ENCODE measurements at places on chromosomes 2 and 18.

- no peak for ATAC-seq
These were observed 53.4 kb downstream of the KLF7 start for GRCh38 chr2:207112383-207112782.

GRCh38 chr2:185502351-185502750 lies 236.3 kb upstream of the FSIP2 start:
- ATAC-seq, result no peak

DNA sequence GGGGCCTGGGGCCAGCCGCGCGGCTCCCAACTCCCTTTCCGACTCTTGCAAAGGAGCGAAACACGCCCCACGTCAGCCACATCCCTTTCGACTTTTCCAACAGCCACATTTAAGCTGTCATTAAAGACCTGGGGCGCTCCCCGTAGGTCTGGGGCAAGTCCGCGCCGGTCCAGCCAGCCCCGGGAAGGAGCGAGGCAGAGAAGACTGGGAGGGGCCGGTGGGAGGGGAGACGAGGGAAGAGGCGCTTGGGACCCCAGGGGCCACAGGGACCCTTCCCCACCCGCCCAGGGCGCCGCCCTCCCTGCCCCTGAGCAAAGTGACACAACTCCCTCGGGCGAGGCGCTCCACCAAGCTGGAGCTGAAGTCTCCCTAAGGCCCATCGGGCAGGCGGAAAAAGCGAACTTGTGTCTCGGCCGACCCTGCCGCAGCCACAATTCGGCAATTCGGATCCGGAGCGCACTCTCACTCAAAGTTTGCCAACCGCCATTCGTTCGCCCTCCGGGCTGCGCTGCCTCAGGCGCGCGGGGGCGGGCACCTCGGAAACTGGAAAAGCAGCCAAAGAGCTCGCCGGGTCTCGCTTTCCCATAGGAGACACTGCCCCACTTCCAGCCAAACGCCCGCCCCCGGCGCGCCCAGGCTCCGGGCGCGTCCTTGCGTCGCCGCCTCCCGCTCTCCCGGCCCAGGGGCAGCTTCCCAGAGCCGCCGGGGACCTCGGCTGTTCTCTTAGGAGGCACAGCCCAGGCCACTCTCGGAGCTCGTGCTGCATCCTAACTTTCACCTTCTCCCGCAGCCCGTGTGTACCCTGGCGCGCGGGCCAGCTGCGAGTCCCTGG lies 1.1 kb upstream of the KCTD1 start:
- ATAC-seq, result peak; percentile 80

- ATAC-seq, result no peak
These were observed 336.8 kb downstream of the RBM43 start for GRCh38 chr2:150924878-150925277.

DNA sequence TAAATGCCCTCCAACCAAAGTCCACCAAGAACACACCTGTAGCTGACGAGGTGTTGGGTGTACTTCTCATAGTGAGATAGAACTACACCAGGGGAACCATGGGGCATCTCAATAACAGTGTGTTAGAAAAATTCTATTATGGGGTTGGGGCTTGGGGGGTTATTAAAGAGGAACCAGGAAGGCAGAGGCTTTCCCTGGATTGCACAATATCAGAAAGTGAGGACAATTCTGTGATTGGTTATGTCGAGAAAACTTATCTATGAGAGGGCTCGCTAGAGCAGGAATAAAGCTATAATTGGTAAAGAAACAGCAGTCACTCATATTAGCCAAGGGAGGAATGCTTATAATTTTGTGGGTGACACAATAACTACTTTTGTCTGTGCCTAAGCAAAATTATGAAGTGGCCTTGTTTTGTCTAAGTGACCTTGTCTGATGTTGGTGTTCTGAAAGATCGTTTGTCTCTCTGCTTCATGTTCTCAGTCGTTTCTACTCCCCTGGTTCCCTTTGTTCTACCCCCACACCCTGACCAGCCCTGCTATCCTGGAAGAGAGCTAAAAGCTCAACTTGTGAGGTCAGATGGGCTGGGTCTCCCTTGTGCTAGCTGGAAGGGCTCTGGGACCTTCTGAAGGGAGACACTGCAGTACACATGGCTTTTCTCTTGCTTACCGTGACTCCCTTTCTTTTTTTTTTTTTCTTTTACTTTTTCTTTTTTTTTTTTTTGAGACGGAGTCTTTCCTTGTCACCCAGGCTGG lies 21.6 kb upstream of the INO80C start:
- ATAC-seq, result no peak

DNA sequence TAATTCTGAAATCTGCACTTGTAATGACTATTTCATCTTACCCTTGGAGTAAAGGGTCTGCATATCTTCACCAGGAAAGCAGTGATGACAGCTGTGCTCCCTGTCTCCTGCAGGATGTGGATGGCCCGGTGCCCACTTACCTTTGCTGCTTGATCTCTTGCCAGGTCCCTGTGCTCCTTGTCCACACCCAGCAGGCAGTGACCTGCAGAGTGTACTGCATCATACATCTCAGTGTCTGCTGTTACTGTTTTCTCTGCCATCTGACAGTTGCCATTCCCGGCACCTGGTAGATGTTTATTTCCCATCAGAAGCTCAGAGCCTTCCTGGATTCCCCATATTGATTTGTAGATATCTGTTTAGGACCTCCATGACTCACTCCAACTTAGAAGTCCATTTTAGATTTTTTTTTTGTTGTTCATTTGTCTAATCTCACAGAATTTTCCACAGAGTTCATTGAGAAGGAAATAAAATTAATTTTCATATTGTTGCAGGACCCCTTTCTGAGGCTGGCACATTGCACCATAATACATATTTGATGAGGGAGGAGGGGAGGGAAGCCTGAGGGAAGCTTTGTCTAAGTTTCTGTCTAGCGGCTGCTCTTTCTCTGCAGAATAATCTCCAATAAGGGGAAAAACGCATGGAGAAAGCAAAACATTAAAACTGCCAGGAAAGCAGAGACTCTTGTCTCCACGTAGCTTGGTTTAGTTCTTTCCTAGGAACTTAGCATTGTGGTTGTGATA lies 697.5 kb upstream of the RAB6C start:
- ATAC-seq, result no peak

- ATAC-seq, result peak; percentile 89
These were observed 129.8 kb upstream of the RAB6C start for GRCh38 chr2:129849559-129850160.

GRCh38 chr2:96340493-96341414 lies 5.2 kb downstream of the NCAPH start:
- ATAC-seq, result no peak

DNA sequence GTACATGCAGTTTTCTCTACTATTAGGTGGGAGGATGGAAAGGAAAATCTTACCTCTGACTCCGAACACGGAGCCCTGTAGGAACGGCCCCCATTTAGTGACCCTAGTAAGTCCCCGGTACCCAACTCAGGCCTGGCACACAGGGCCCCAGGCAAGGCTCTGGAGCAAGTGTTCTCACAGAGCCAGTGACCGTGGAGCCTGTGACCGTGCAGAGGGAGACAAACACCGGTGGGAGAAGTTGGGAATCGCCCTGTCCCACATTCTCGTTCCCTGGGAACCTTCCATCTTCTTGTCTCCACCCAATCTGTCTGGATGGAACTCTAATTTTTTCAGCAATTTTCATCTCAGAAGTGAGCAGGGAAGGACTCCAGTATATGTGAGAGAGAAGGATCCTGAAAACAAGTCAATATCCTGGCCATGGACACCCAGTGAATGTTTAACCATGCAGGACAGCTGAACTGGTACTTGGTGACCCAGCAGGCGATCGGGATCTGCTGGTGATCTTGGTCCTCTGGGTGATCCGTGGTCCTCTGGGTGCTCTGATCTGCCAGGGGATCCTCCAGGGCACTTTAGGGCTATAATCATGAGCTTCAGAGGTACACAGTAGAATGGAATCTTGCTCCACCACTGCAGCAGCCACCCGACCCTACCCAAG lies 348.6 kb upstream of the ID2 start:
- ATAC-seq, result no peak

- peak; percentile 77 for ATAC-seq
These were observed 10.3 kb upstream of the NT5C1B start for GRCh38 chr2:18599509-18600254.

DNA sequence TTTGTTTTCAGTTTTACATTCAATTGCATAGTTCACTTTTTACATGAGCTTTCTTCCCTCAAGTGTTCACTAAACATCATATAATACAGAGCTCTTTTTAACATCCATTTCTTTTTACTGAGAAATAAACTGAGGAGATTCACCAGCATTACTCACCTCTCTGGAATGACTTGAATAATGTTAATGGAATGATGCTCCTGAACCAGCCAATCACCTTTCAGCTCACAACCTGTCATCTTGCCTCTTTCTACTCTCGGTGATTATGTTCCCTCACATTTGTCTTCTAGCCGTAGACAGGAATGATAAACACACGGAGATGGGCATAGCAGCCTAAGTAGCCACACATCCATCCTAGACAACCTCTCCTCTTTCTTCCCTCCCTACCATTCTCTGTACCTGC lies 301.7 kb downstream of the PAX3 start:
- peak; percentile 80 for ATAC-seq

DNA sequence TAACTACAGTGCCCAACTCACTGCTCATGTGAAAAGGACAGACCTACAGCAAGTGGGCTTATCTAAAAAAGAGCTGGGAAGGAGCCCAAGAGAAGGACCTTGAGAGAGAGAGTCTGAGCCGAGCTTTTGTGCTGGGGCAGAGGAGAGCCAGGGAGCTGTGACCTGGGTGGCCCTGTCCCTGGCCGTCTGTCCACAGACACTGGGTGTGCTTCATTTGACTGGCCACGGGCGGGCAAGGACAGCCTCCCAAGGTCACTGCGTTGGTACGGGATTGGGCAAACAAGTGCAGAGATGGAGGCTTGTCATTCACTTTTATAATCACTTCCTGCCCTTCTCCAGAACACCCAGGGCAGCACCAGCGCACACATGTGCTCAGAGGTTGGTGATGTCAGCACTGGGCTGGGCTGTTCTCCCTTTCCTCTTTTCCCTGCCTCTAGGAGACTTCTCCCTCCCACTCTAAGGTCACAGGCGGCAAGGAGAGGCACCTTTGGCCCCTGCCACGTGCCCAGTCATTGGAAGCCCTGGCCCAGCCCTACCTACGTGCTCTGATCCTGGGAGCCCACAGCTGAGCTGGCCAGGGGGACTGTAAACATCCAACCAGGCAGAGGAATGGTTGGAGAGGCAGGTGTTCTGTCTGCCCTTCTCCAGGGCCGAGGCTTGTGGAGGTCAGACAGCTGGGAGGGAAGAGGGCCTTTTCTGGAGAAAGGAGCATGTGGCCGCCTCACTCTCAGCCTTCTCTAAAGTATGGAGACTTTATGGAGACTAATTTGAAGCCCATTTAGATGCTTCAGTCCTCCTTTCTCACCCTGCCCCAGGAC lies 6.4 kb upstream of the PSD4 start:
- ATAC-seq, result no peak

GRCh38 chr2:20972110-20972509 lies 71.8 kb downstream of the APOB start:
- no peak for ATAC-seq

DNA sequence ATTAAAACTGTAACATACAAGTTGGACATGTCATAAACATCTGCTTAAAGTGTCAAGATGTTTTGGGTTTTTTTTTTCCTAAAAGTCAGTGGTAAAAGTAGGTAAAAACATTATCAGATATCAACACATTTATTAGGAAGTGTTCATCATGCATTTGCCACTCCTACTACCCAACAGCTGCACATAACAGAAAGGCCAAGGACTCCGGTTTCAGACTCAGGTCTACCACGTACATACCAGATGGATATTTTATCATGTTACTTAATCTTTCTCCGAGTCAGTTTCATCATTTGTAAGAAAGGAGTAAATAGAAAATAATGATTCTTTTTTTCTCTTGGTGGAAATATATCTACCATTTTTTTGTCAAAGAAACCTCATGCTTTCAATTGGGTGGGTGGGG lies 192.3 kb downstream of the UBE2E3 start:
- no peak for ATAC-seq

GRCh38 chr2:236588932-236589592 lies 19.4 kb downstream of the ACKR3 start:
- no peak for ATAC-seq

DNA sequence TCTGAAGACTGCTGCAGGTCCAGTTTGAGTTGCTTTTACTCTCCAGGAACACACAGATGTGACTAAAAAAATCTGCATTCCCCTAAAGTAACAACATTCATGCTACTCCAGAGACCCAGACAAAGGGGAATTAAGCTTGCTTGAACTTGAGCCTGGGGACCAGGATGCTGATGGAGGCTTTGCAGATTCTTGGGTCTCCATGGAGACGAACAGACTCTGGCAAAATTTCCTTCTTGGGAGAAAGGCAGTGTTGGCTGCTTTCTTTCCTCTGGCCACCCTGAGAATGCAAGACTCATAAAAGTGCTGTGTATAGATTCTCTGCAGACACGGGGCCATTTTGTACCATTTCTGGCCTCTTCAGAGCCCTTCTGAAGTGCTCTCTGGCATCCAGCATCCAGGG lies 112.0 kb downstream of the ACTR3 start:
- no peak for ATAC-seq

DNA sequence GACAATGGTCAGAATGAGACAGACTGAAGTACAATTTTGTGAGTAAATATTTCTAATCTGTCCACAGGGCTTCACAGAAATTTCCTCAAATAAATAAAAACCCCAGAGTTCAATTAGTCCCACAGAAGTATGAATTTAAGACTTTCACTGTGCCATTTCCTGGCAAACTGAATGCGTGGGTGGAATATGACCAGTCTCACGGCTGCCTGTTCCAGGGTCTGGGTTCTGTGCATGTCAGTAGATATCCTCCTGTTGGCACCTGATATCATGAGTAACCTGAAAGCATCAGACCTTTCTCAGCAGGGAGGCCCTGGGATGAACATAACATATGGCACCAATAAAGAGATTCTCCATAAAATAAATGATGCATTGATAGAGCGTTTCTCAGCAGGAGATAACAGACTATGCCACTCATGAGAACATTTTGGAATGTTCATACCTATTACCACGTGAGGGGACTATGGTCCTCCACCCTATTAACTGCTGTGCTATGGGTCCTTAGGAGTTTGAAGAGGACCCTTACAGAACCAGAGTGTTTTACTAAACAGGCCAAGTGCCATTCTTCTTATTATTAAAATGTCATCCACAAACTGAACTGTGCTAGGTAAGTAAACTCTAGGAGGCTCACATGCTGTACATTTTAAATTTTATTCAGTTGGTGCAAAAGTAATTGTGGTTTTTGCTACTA lies 10.6 kb upstream of the MALL start:
- ATAC-seq, result peak; percentile 76

DNA sequence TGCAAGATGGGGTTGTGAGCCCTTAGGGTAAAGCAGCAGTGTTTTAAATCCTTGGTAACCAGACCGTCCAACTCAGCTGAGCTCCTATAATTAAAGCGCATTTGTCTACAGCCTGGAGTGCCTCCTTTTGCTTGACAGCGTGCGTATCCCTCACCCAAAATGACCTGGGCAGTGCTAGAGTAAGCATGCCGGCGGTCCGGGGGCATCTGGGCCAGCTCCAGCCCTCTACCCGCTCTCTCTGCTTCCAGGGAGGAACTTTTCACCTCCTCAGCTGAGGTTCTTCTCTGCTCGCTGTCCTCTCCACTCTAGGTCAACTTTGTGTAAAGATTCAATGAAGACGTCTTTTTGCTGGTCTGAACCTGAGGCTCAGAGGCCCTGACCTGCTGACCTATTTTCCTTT lies 102.4 kb upstream of the TPO start:
- no peak for ATAC-seq

- peak; percentile 66 for ATAC-seq
These were observed 69.5 kb upstream of the PSMD14 start for GRCh38 chr2:161238560-161239325.

GRCh38 chr2:220015576-220015975 lies 388.1 kb downstream of the SLC4A3 start:
- no peak for ATAC-seq

- ATAC-seq, result no peak
These were observed 7.7 kb upstream of the SERPINB8 start for GRCh38 chr18:63962137-63962536.

- peak; percentile 60 for ATAC-seq
These were observed 471.3 kb downstream of the ZEB2 start for GRCh38 chr2:144048631-144049060.

- ATAC-seq, result no peak
These were observed 3.4 kb downstream of the HS6ST1 start for GRCh38 chr2:128315122-128315828.
